NCI-H524 treated with DMSO at 0.1 percent for 48 hours (cell line): ENCODE measurements at places on chromosomes 1 and 21.

DNA sequence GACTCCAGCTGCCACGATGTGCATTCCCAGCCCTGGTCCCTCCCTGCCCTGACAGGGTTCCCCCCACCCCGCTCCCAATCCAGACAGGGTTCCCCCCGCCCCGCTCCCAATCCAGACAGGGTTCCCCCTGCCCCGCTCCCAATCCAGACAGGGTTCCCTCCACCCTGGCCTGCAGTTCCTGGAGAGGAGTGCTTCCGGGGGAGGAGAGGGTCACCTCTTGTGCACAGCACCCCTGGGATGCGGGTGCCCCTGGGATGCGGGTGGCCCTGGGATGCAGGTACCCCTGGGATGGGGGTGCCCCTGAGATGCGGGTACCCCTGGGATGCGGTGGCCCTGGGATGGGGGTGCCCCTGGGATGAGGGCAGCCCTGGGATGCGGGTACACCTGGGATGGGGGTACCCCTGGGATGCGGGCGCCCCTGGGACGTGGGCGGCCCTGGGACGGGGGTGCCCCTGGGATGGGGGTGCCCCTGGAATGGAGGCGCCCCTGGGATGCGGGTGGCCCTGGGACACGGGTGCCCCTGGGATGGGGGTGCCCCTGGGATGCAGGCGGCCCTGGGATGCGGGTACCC, 36.7 kb upstream of the SLC19A1 start:
- no peak for DNase-seq

DNA sequence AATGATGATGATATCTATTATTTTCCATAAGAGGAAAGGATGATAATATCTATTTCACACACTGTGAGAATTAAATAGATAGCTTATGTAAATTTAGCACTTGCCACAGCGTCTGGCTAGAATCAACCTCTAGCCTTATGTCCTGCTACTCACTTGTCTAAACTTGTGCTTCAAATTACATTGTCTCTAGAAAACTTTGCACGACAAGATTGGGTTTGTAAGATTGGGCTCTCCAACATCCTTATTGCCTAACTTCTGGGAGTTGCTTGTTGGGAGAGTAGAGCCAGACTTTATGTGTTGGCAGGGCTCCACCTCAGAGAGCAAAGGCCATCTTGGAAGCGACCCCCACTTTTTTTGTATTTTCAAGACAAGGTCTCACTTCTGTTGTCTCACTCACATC, 50.0 kb upstream of the POGK start:
- DNase-seq: no peak

- DNase-seq: no peak
Measured at GRCh38 chr1:65435987-65436386, 15.5 kb downstream of the LEPR start.

GRCh38 chr21:42021371-42022090, 11.4 kb upstream of the ZBTB21 start:
- DNase-seq: no peak

DNA sequence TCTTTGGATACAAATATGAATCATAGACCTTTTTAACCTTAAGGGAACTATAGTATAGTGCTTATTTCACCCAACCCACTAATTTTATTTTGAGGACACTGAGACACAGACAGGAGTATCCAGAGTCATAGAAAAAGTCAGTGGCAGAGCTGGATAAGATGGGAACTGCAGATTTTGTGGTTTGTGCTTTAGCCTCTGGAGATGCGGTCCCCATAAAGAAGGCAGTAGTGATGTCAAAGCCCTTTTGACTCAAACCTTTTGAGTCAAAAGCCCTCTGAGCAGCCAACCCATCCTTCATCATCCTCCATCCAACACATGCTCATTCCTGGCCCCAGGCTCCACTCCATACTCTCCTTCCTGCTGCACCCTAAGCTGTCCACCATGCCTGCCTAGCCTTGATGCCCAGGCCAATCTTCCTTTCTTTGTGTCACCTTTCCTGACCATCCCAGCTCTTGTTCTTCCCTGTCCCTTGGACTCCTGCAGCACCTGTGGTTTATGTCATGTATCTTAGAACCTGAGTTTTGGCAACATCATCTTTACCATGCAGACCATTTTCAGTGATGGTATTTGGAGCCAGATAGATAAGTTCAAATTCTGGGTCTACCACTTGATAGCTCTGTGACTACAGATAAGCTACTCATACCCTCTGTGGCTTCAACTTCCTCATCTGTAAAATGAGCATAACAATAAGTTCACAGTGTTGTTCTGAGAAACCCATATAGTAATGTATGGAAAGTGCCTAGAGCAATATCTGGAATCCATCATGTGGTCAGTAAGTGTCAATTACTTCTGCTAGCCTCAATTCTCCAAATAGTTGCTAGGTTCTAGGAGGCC, 20.1 kb downstream of the SLAMF1 start:
- DNase-seq: no peak

DNA sequence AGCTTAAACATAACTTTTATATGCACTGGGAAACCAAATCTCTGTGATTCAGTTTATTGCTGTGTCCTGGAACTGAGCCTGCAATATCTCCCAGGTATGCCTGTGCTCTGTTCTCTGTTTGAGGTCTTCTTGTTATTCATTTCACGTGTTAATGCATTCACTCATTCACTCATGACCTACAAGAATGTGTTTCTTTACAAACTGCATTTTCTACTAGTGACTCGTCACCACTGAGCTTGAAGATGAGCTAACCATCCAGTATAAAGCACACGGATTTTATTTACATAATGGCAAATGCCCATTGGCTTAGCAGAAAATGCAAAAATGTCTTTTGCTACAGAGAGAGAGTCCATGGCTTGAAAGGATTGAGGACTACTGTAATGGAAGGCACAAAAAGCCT, 75.0 kb upstream of the DUSP10 start:
- DNase-seq: no peak

DNA sequence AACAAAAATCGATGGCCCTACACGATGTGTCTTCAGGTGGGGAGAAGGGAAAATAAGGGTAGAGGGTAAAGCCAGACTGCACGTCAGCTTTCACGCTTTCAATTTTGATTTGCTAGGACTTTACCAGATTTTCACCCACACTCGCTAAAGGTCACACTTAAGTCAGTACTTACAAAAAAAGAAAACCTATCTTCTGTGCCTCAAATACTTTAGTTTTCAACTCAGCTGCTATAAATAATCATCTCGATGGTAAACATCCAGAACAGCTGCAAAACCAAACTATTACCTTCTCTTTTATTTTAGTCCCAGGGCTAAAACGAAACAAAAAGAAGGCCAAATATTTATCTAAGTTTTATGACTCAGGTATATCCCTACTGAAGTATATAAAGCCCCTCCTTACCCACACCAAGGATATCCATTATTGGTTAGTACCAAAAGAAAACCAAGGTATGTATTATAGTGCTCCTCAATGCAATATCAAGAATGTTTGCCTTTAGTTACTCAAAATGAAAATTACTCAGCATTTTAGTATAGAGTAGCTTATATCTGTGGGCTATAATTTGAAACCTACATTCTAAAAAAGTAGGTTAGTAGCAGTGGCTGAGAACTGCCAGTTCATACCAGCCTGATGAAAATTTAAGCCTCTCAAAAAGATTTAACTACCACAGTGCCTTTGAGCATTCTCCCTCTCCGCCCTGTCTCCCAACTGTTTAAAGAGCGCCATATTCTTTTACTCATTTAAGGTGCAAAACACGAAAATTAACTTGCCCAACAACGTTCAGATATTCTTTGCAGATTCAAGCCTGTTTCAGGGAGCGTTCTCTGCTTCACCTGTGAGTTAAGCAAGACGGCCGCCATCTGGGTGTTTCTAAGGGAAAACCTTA, 1.5 kb downstream of the CSDE1 start:
- no peak for DNase-seq
